ENCODE measurements at places on chromosomes 7 and 10. TPM values are rescaled to one million over a fixed set of nuclear protein-coding genes. Genes with fewer than 3 reads are reported as not detected.

- no peak for DNase-seq
These were observed 206.0 kb downstream of the SEMA3E start for GRCh38 chr7:83442911-83443310.

DNA sequence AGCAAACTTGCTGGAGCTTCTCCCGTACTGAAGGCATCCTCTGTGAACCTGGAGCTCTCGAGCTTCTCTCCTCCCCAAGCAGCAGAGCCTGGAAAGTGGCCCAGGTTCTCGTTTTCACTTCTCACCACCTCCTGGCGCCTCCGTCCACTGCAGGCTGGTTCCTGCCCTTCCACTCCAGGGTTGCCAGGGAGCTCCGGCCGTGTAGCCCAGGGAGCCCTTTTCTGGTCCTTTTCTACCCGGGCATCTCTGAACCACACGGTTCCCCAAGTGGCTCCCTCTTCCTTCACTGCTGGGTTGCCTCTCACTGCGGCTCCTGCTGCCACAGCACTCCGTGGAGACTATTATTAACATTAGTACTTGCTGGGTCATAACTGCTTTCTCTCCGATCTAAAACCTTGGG lies 208.6 kb upstream of the PPP2R2D start:
- no peak for DNase-seq

DNA sequence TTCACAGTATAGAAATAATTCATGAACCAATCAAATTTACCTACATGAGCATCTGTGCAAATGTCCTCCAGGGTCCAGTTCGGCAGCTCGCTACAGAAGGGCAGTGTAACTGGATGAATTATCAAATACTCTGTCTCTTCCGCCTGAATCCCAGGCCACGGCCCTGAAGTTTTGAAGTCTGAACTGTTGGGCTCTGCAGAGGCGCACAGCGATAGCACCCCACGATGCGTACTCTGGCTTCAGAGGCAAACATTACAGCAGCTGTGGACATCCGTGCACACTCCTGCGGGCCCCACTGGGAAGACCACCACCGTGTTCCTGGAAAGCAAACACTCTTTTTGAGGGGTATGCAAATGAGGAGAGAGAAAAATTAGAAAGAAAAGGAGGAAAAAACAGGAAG lies 259.8 kb upstream of the TCERG1L start:
- DNase-seq = no peak

DNA sequence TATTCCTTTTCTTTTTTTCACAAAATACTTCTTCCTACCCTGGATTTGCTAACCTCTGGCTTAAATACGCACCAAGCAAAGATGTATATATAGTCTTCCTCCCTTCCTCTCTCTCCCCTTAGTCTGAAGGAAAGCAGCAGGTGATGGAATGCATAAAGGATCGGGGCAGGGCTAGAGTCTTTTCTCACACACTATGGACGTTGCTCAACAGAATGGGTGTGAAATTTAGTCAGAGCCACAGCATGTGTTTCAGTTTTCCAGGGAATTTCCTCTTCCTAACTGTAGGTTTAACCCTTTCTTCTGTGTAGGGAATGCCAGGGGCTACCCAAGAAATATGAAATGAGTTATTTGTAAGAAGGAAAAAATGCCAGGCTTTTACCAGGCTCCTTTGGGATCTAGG lies 71.4 kb upstream of the NFKB2 start:
- no peak for DNase-seq

DNA sequence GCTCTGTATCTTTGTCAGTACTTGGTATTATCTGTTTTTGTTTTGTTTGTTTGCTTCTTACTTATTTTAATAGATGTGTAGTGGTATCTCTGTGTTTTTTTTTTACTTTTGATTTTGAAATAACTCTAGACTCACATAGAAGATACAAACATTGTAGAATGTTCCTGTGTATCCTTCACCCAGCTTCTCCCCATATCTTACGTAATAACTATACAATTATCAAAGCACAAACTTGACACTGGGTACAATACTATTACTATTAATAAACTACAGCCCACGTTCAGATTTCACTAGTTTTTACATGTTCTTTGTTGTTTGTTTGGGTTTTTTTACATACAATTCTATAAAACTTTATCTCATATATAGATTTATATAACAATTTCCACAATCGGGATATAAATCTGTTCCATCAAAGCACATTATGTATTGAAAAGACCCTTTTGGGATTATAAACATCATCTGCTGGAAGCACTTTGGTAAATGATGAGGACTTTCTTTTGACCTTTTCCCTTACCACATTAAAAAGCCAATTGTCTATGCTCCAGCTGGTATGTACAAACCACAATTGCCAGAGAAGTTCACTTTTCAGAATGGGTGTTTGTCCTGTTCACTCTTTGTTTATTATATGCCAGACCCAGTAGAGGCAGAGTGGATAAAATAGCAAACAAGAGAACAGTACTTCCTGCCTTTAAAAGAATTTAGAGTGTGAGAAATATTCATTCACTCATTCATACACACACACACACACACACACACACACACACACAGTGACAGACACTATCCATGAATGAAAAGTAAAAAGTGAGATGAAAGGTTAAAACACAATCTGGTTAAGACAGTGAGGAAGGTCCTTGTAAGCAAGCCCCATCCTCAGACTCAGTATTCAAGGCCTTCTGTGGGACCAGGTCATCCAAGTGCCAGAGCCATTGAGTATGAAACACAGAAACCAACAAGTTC lies 113.0 kb downstream of the SGMS1 start:
- DNase-seq = no peak

- DNase-seq = no peak
These were observed 42.7 kb upstream of the SMIM30 start for GRCh38 chr7:113161050-113161449.

DNA sequence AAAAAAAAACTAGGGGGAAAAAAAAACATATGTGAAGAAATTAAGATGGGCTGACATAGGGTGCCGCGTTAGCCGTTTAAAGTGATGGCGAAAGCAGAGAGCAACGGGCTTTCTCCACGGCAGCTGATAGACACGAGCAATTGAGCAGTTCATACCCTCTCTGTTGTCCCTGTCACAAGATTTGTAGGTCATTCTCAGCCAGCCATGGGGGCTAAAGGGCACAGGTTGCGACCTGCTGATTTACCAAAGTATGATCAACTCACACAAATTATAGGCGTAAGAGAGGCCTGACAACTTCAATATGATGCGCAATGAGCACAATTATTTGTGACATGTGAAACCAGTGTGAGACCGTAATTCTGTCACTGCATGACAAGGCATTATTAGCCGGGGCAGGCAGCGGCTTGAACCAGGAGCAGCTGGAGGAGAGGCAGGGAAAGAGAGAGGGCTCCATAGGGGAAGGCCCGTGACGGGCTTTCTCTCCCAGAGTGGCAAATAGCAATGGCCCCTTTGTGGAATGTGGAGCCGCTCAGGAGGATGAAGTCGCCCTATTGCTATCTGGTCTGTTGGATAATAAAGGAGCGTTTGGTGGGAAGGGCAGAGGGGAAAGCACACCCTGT lies 195.1 kb upstream of the HABP2 start:
- DNase-seq = no peak

- no peak for DNase-seq
These were observed 30.3 kb downstream of the TRIM8 start for GRCh38 chr10:102674566-102674965.

DNA sequence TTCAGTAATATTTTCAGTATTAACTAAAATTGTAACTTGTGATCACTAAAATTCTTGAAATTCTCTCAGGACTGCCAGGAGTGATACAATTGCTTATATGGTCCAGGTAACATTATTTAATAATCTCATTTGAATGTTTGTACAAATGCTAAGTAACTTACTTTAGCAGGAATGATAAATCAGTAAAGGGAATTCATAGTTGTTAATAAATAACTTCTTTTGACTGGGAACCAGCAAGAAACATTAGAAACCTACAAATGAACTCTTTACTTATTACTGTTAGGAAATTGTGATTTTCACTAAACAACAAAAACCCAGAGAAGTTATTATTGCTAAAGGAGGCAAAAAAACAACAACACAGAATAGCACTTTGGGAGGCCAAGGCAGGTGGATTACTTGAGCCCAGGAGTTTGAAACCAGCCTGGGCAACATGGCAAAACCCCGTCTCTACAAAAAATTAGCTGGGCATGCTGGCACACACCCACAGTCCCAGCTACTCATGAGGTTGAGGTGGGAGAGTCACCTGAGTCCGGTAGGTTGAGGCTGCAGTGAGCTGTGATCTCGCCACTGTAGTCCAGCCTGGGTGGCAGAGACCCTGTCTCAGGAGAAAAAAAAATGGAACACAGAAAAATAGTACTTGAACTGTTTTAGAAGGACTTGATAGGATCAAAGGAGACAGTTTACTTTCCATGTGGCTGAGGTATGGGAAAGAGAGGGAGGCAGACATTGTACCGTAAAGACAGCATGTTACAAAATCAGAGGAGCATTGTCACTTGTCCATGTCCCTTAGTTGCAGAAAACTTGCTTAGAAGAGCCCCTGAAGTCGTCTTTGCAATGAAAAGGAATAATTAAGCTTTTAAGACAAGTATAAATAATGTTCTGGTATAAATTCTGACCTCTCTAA lies 53.1 kb downstream of the SHOC2 start:
- no peak for DNase-seq

VIPR2 gene
- 7.3 TPM for polyA plus RNA-seq

AKR1D1 gene
- polyA plus RNA-seq = not detected

TUBB8 gene
- not detected for polyA plus RNA-seq

DNA sequence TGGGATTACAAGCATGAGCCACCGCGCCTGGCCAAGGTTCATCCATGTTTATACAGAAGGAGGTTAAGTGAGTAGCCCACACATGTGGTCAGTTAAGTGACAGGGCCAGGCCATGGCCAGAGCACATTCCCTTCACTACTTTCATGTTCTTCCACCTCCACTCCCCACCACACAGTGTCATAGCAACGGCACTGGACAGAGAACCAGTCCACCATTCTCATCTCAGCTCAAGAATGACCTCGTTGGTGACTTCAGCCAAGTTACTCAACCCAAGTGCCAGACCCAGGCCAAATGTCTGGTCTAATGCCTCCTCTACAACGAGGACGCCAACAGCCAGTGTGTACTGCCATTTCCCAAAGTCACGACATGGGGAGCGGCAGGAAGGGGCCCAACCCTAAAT lies 62.4 kb downstream of the INHBA start:
- peak; percentile 19 for DNase-seq

DNA sequence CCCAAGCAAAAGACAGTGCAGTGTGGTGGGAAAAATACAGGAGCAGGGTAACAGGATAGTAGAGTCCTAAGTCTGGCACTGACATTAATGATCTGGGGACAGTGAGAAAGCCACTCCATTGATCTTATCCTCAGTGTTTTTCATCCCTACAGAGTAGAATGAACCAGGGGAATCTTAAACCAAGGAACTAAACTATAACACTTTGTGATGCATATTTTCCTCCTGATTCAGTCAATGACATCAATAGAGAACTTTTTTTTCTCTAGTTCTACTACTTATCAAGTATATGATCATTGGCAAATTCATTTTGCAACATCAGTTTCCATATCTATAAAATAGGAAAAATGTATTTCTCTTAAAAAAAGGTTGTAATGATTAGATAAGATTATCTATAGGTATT lies 151.1 kb downstream of the TMEM26 start:
- no peak for DNase-seq

DNA sequence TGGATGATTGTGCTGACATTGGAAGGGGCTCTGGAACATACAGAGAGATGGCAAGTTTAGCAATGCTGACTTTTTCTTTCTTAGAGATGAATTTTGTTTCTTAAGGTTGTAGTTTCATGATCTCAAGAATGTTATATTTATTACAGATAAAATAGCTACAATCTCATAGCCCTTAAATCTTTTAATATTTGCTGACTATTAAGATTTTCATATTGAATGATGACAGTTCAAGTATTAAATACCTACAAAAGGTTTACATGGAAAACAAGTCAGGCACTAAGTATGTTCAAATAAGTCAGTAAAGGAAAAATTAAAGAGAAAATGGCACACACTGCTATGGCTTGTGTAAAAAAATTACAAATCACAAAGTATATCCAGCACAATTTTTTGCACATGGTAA lies 252.1 kb upstream of the SLC26A5 start:
- no peak for DNase-seq

GRCh38 chr10:5887641-5888040 lies 2.1 kb downstream of the ANKRD16 start:
- DNase-seq = no peak

DNA sequence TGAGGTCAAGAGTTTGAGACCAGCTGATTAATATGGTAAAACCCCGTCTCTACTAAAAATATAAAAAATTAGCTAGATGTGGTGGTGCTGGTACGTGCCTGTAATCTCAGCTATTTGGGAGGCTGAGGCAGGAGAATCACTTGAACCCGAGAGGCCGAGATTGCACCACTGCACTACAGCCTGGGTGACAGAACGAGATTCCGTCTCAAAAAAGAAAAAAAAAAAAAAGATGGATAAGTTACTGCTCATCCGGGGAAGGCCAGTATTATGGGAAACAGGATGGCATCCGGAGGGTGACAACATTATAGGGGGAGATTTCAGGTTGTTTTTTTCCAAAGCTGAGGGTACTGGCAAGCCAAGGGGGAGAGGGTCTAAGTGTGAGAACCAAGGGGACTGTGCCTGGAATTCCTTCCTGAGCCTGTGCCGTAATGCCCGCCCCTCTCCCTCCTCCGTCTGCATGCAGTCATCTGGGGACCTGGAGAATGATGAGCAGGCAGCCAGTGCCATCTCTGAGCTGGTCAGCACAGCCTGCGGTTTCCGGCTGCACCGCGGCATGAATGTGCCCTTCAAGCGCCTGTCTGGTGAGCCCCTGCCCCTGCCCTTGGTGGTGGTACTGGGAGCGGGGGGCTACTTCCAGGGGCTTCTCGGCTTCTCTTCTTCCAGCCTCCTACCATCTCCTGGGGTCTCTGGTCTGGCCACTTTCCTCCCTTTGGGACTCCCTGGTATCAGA lies 4.4 kb downstream of the LAMTOR4 start:
- no peak for DNase-seq

DNA sequence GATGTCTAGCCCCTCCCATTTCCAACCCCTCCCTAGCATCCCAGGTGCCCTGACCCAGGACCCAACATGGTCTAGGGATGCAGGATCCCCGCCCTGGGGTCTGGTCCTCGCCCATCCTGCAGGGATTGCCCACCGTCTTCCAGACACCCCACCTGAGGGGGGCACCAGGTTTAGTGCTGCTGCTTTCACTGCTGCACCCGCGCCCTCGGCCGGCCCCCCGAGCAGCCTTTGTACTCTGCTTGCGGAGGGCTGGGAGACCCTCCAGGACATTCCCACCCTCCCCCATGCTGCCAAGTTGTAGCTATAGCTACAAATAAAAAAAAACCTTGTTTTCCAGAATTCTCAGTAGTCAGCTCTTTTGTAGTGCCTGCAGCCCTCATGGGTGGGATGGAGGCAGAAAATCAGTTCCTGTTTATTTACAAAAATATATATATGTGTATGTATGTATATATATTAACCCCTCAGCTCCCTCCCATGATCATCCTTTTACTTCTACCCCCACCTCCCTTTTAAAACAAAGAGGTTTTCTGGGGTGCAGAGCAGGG lies 9.7 kb downstream of the ZYX start:
- no peak for DNase-seq

ERVW-1 gene
- polyA plus RNA-seq = 0.07 TPM

Data from right cardiac atrium (tissue), 5 donors.